Left renal cortex interstitium (tissue), 4 donors: ENCODE measurements at places on chromosomes 1 and 21.

GRCh38 chr1:5910666-5911065, 81.6 kb downstream of the NPHP4 start:
- DNase-seq = no peak

GRCh38 chr1:229536982-229537381, 21.5 kb downstream of the ABCB10 start:
- no peak for DNase-seq

DNA sequence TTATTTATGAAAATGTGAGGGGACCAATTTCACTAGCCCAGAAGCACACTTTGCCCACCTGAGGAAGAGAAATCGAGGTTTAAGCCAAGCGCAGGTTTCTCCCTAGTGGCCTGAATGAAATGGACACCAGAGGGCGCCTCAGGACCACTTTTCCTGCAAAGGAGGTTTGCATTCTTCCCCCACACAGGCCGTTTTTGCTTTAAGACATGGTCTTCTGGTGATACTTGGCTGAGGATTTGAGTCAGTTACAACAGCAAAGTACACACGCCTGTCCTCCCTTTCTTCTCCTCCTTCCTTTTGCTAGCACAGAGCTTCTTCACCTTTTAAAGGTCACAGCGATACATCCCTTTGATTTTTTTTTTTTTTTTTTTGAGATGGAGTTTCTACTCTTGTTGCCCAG, 5.4 kb downstream of the PLA2G2E start:
- DNase-seq = peak; percentile 63

- no peak for DNase-seq
These were observed 579 bp upstream of the TENT5C start for GRCh38 chr1:117605164-117605773.

GRCh38 chr1:168693872-168694238, 35.2 kb downstream of the DPT start:
- DNase-seq = no peak

GRCh38 chr1:244011786-244012185, 39.3 kb upstream of the ZBTB18 start:
- DNase-seq = no peak

GRCh38 chr1:61284936-61285335, 202.6 kb downstream of the NFIA start:
- DNase-seq = no peak

DNA sequence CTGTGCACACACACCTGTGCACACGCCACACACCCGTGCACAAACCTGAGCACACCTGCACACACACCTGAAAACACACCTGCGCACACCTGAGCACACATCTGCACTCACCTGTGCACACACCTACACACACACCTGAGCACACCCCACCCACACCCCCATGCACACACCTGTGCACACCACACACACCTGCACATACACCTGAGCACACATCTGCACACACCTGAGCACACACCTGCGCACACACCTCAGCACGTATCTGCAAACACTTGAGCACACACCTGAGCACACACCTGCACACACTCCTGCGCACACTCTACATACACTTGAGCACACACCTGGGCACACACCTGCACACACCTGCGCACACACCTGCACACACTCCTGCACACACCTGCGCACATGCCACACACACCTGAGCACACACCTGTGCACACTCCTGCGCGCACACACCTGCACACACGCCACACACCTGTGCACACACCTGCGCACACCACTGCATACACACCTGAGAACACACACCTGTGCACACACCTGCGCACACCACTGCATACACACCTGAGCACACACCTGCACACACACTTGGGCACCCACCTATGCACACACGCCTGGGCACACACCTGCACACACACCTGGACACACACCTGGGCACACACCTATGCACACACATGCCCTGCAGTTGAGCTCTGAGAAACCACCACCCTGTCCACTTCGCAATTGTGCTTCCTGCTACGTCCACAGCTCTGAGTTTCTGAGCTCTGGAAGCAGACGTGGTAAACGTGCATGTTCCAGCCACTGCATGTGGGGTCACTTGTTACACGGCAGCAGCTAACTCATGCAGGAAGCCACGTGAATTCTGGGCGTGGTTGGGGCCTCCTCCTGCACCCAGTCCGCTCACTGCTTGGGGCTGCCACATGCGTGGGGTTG, 8.0 kb upstream of the C1orf159 start:
- DNase-seq = no peak

- DNase-seq = no peak
These were observed 7.9 kb upstream of the ADGRB2 start for GRCh38 chr1:31771891-31772668.

GRCh38 chr1:154759196-154759595, 110.9 kb downstream of the KCNN3 start:
- DNase-seq = no peak

- DNase-seq = no peak
These were observed 36.7 kb downstream of the ATP1A1 start for GRCh38 chr1:116409751-116410191.

GRCh38 chr1:97457446-97458089, 463.3 kb downstream of the DPYD start:
- DNase-seq = no peak

GRCh38 chr1:59738152-59738551, 76.6 kb upstream of the HOOK1 start:
- no peak for DNase-seq

GRCh38 chr1:156111355-156111962, 3.1 kb upstream of the LMNA start:
- DNase-seq = no peak

- no peak for DNase-seq
These were observed 124.9 kb downstream of the ITSN1 start for GRCh38 chr21:33767236-33767635.
